ENCODE measurements at places on chromosomes 12 and 14.

- DNase-seq, result no peak
These were observed 103.5 kb upstream of the FRMD6 start for GRCh38 chr14:51548187-51548586.

- no peak for DNase-seq
These were observed 12.1 kb downstream of the CLEC14A start for GRCh38 chr14:38243696-38244240.

DNA sequence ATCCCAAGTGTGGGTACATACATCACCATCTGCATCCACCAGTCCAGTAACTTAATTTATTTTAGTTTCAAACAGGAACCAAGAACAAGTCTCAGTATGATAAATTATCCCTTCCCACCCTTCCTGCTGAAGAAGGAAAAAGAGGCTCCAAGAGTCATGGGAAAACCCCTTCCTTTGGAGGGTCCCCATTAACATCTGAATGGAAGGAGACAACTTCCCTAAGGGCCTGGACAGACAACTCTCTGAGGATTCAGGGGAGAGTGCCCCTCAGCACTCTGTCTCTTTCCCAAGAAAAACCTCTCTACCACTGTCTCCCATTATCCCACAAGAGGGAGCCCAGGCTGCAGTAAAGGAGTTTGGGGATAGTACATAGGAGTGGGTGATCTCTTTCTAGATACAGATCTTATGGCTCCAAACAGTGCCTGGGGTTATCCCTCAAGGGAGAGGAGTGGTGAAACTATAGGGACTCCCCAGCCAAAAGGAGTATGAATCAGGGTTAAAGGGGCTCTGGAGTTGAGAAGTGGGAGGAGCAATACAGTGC, 6.2 kb downstream of the WNT10B start:
- DNase-seq, result peak; percentile 34

- DNase-seq, result no peak
These were observed 116.4 kb downstream of the PDZRN4 start for GRCh38 chr12:41304526-41304925.

- no peak for DNase-seq
These were observed 68.4 kb downstream of the CACNA1C start for GRCh38 chr12:2120982-2121758.

DNA sequence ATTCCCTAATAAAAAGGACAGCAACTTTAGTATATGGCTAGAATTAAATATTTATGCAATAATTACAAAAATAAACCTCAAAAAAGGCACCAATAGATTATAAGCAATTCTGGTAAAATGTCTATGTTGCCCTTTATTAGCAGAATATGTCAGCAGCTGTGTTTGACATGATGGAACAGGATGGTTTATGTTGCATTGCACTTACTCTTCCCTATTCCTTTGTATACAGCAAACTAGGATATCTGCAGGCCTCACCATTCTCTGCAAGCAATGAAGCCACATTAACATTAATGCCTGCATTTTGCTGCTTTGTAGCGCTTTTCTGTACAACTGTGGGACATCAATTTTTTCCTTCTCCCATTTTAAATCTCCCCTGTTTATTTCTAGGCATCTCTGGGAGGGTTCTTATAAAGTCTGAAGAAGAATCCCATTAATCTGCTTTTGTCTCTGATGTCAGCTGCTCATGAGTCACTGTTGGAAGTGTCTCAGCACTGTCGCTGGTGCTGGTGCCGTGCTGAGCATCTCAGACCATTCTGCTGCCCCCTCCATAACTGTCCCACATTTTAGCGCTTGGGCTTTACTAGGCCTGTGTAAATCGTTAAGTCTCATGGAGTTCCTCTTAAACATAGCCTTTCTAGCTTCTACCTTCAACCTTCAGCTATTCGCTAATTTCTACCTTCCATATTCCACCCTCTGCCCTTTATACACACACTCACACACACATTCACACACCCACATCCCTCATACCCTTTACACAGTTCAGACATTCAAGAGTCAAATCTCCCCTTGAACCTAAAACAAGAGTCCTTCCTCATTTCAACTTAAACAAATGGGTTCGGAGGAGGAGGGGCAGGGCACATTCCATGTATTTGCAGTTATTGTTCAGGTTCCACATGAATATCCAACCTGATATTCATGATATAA, 64.4 kb upstream of the TRHDE start:
- DNase-seq, result no peak

GRCh38 chr12:115960868-115961802, 316.4 kb downstream of the MED13L start:
- DNase-seq, result no peak

- DNase-seq, result no peak
These were observed 31.9 kb downstream of the TSPAN8 start for GRCh38 chr12:71125949-71126348.

DNA sequence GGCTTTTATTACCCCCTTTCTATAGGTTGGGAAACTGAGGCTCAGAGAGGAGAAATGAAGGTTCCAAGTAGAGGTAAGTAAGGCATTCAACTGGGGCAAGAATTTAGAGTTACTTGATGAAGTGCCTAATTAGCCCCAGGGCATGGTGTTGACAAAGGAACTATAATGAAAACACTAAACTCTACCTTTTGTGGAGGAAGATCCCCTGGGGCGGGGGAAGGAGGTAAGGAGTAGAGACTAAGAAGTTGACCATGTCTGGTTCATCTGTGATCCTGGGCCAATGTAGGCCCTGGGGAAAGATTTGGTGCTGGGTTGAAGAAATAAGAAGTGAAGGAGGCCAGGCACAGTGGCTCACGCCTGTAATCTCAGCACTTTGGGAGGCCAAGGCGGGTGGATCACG, 16.2 kb upstream of the COX6A1 start:
- no peak for DNase-seq

DNA sequence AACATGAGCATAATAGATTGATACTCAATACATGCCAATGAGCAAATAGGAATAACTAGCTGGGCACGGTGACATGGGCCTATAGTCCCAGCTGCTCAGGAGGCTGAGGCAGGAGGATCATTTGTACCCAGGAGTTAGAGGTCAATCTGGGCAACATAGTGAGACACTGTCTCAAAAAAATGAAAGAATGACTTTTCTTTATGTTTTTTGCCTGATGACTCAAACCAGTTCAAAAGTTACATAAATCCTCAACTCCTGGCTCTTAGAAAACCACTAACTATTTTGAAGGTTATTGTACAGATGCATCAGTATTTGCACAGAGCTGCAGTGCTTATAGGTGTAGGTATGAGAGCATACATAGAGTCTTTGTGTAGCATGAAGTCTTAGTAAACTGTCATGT, 219.2 kb upstream of the RGS6 start:
- peak; percentile 56 for DNase-seq

DNA sequence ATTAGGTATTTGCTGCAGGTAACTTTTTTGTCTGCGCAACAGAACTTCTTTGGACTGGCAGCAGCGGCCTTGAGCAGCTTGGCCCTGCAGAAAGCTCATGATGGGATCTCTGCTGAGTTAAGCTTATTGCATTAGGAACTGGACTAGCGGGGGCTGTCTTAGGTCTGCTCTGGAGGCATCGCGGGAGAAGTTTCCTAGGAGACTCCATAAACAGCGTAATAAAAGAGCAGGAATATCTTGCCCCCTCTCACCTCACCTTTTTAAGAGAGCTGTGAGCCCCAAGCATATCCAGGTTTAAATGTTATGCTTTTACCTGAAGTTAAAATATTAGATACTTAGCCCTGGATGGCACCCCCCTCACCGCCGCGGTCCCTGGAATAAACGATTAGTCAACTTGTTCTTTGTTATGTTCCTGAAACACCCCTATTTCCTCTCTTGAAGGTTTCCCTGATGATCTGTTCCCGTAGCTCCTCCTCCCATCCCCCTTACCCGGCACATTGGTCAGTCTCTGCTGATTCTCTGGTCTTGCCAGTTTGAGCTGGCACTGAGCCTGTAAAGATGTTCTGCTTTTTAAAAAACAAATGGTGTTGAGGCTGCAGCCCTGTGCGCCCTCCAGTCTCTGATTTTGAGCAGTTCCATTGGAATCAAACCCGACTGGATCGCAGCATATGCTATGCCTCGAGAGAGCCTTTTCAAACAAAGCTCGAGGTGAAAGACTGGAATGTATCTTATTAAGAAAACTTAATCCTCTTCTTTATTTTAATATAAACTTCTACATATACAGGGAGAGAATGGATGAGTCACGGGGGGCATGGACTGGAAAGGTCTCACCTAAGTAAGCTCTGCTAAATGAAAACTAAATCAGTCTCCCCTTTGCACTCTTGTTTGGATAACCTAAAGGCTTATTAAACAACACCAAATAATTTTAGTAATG, 1.9 kb downstream of the MLXIP start:
- DNase-seq, result peak; percentile 65

DNA sequence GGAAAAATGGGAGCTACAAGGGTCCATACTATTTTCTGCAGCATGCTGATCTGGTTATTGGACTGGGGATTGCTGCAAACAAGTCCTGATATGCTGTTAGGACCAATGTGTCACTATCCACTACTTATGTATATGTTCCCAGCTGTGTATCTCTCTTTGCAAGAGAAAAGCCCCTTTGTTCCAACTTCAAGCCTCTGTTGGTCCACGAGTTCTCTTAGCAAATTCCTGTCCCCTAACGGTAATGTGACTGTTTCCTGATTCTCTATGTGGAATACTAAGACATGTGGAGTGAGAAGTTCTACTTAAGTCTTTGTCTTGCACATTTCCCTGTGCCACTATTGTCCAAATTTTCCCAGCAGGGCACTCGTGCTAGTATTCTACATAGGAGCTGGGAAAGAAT, 557.7 kb downstream of the FSCB start:
- no peak for DNase-seq

DNA sequence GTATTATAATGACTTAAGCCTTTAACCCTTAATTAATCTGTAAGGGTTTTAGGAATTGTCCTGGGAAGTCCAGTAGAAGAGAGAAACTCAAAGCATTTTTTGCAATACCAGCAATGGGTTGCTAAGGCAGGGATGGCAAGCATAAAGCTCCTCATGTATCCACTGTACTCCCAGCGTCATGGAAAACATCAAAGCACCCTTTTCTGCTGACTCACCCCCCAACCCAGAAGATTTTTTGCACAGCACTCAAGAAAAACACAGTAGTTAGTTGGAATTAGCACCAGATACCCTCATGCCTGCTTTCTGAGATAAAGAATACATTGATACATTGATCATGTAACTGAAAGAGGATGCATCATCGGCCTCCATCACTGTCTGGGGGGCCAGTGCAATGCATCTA, 199.1 kb upstream of the CNOT2 start:
- peak; percentile 50 for DNase-seq

Data from fibroblast of skin of right quadriceps (primary cell).